ENCODE measurements at places on chromosomes 1 and 21. TPM values are rescaled to one million over a fixed set of nuclear protein-coding genes. Genes with fewer than 3 reads are reported as not detected.

The LINGO4 gene
- not detected for total RNA-seq

The AADACL3 gene
- total RNA-seq: not detected

The CDC42 gene
- 615 TPM for total RNA-seq

The OR2L3 gene
- not detected for total RNA-seq

Data from placental epithelial cell (primary cell).